ENCODE measurements at places on chromosomes 12 and 14.
A peak's percentile ranks its signal among the peaks of the same experiment; 100 is the strongest.

GRCh38 chr14:73810478-73811163 is 41.0 kb upstream of the PTGR2 start:
- no peak for DNase-seq

DNA sequence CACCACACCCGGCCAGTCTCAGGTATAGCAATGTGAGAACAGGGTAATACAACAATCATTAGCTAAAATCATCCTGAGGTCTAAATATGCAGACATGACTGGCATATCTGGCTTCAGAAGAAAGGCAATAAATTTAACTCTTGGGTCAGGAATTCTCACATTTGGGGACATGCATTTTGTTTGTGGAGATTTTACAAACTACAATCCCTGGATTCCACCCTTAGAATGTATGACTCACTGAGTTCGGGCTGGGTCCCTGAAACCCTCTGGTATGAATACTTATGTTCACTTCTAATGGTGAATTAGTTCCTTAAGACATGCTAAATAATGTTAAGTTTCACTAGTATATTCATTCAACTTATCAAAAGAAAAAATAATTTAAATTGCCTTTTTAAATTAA is 98.9 kb upstream of the HMGA2 start:
- DNase-seq: no peak

DNA sequence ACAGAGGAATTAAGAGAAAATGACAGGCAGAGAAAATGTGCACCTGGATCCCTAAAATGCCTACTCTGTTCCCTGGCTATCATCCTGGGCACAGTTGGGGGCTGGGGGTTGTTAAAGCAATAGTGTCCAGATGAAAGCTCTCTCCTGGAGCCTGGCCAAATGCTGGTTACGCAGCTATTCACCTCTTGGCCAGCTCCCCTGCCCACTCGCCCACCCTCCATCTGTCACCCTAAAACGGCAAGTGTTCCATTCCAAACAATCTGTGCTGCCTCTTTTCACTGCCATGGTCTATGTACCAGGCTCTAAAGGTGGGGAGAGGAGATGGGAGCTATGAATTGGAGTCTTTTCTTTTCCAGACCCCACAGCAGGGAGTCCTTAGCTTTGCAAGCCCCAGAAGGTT is 24.7 kb upstream of the NPFF start:
- DNase-seq: no peak

DNA sequence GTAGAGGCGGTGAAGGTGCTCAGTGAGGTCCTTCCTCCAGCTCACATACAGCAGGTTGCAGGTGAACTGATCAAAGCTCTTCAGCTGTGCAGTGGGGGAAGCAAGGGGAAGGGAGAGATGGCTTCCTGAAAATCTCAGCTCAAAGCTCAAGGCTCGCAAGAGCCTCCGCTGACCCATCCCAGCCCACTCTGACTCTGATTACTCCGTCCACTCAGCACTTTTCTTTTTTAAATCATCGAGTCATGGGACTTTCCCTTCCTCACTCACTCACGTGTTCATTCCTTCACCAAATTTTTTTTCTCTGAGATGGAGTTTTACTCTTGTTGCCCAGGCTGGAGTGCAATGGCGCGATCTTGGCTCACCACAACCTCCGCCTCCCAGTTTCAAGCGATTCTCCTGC is 4.7 kb downstream of the ABCD4 start:
- DNase-seq: no peak

DNA sequence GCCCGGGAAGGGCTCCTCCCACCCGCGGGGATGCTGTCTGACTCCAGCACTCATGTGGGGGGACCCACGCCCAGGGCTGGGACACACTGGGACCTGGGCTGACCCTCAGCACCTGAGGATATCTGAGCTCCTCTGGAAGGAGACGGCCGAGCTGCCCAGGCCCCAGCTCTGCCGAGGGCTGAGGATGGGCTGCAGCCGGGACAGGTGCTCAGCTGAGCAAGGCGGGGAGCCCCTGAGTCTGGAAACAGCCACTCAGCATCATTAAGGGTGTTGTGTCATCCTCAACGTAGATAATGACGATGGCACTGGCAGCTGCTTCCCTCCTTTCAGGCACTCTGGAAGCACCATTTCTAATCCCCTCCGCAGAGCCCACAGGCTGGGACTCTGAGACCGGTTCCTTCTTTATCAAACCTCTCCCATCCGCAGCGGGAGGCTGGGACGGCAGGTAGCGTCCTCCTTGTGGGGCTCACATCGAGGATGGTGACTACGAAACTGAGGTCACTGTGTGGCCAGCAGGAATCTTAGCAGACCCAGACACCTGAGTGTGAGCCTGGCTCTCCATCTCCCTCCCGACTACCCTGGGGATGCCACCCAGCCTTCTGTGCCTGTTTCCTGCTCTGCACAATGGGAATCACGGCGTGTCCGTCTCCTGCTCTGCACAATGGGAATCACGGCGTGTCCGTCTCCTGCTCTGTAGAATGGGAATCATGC is 26.7 kb upstream of the SFSWAP start:
- no peak for DNase-seq

GRCh38 chr14:89401241-89401640 is 15.8 kb downstream of the FOXN3 start:
- no peak for DNase-seq

DNA sequence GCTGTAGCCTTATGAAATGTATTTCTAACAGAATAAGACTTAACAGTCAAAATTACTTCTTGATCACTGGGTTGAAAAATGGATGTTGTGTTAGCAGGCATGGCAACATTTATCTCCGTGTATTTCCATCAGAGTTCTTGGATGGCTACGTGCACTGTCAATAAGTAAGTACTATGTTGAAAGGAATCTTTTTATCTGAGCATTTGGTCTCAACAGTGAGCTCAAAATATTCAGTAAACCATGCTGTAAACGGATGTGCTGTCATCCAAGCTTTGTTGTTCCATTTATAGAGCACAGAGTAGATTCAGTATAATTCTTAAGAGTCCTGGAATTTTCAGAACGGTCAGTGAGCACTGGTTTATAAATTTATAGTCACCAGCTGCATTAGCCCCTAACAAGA is 15.5 kb downstream of the SCAF11 start:
- no peak for DNase-seq

- DNase-seq: peak; percentile 71
These were observed 41.6 kb downstream of the SMUG1 start for GRCh38 chr12:54147186-54147585.

All from LoVo (cell line).